Stimulated activated CD4-positive, alpha-beta T cell treated with anti-CD3 and anti-CD28 coated beads, Interleukin-1b, Interleukin-23, amount 100 ng/mL, for 4 hours (primary cell): ENCODE measurements at places on chromosomes 2 and 18.

GRCh38 chr2:151020411-151020810 is 241.3 kb downstream of the RBM43 start:
- DNase-seq = no peak

- DNase-seq = no peak
These were observed 60.5 kb upstream of the PXDN start for GRCh38 chr2:1804865-1805264.

DNA sequence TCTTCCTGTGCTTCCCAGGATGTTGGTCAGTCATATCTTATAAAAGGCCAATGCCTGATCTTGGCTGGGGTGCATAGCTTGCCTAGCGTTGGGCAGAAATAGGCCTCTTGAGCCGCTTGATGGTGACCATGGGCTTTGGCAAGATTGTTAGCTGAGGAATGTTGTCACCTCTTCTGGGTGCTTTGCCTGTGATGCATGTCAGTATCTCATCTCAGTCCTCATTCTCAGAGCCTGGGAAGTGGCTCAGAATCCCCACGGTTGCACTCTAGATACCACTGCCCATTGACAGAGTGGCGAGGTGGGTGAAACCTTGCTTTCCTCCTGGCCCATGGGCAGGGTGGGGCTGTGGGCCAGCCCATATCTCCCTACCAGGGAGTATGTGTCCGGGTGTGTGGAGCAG is 79.2 kb upstream of the MGAT5 start:
- DNase-seq = no peak

DNA sequence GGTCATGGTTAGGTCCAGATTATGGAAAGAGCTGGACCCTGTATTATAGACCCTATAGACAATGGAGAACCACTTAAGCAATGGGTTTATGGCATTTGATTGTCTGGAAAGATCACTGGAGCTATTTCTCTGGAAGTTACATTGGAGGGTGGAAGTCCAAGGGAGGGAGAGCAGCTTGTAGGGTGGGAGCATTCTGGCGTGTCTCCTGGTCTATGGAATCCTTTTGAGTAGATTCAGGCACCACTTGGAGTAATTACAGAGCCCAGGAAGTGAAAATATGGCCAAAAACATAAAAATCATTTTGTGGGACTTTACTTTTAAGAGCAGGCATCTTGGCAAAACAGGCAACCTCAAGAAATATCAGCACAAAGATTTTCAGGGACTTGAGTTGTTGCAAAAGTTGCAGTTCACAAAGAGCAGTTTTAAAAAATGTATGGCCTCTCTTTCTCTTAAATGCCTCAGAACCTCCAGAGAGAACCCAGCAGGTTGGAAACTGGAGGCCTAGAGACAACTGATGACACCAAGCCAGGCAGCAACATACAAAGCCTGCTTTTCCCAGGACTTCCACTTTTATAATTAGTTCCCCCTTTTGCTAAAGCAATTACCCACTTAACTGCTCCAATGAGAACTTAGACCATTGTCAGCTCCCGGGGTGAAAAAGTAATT is 331.0 kb downstream of the MYCN start:
- DNase-seq = no peak

DNA sequence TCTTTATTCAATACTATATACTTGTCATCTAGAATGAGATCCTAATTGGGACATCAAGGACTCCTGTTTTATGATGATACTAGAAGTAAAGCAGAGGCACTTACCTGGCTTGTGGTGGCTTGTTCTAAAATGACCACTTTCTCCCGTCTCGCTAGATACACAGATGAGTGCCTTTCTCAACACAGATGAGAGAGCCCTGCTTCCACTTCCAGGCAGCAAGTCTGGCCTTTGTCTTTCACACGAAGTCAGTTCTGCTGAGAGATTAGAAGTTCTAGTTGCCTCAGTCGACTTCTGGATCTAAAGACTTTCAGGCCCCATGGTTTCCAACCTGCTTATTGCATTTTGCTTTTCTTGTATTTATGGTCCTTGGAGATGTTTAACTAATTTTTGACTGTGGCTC is 70.3 kb downstream of the PPP1R1C start:
- DNase-seq = no peak
